Stimulated activated CD4-positive, alpha-beta T cell treated with anti-CD3 and anti-CD28 coated beads, TNF-alpha, amount 100 ng/mL, for 48 hours (primary cell): ENCODE measurements at places on chromosomes 12 and 14.

DNA sequence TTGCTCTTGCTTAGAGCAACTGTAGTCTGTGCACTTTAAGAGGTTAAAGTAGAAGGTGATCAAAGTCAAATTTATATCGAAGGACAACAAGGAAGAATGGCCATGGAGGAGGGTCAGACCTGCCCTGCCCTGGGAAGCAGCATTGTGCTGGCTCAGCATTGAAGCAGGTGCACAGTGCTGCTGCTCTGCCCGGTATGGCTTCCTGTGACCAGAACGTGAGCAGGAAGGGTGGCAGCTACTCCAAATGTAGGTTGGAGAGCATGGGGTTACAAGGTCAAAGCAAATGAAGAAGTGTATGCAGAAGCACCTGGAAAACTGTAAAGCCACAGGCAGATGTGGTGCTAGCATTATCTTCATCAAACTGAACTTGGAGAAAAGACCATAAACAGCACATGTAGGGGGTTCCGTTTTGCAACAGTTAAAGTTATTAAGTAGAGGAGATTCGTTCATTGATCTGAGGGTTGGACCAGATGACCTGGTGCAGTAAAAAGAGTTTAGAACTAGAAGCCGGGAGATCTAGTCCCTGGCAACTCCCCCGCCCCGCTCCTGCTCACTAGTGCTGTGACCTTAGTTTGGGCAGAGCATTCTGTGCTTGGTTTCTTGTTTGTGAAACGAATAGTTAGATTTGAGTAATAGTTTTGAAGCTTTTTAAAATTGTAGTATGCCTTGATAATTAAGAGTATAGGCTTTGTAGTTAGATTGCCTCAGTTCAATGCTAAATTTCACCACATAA lies 84.2 kb downstream of the SCN8A start:
- DNase-seq = no peak

- DNase-seq = no peak
These were observed 1.1 kb upstream of the PPP1R13B start for GRCh38 chr14:103848175-103849077.

DNA sequence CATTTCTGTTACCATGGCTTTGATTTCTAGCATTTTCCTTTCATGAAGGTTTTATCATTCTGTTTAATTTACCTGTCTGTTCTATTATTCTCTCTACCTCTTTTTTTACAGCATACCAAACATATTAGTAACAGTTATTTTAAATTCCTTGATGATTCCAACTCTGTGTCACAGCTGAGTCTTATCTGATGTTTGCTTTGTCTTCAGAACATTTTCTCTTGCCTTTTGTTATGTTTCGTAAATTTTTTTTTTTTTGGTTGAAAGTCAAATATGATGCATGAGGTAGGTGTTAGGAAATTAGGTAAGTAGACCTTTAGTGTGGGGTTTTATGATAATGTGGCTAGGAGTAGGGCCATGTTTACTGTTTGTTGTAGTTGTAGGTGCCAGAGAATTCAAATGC lies 496.4 kb downstream of the FOXG1 start:
- no peak for DNase-seq

- no peak for DNase-seq
These were observed 5.6 kb upstream of the PRPF39 start for GRCh38 chr14:45078323-45078722.

DNA sequence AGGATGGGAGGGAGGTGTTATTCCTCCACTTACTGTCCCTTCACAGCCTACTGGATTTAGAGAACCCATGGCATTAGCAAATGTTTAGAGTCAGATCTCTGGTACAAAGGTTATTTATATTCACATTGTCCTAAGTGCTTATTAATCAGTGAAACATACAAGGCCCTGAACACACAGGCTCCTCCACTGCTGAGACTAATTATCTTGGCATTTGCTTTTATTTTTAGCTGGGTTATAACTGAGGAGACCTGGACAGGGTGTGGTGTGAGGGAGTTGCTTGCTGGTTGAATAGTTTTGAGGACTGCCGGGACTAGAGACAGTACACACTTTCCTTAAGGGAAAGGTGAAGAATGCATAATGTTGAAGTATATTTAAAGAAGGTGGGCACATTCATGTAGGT lies 77.5 kb downstream of the FIGNL2 start:
- no peak for DNase-seq

GRCh38 chr12:56321027-56321426 lies 5.2 kb upstream of the CNPY2 start:
- DNase-seq = no peak

- no peak for DNase-seq
These were observed 1473.7 kb downstream of the AACS start for GRCh38 chr12:126538888-126539287.

DNA sequence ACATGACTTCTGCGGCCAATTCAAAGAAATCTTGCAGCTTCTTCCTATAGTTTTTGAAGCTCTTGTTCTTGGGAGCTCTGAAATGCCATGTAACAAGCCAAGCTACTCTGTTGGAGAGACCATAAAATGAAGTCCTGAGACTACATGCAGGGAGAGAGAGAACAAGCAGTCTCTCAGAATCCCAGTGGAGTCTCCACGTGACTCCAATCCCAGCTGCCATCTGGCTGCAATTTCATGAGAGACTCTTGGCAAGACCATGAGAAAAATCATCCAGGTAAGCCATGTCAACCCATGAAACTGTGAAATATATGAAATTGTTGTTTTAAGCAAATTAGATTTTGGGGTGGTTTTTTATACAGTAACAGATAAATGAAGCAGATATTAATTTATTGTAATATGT lies 54.4 kb downstream of the KLRG1 start:
- no peak for DNase-seq

GRCh38 chr12:131075194-131075593 lies 121.5 kb downstream of the ADGRD1 start:
- DNase-seq = no peak

- DNase-seq = no peak
These were observed 54.5 kb downstream of the PDZRN4 start for GRCh38 chr12:41242603-41243002.

- no peak for DNase-seq
These were observed 35.7 kb upstream of the EML1 start for GRCh38 chr14:99757331-99758070.

DNA sequence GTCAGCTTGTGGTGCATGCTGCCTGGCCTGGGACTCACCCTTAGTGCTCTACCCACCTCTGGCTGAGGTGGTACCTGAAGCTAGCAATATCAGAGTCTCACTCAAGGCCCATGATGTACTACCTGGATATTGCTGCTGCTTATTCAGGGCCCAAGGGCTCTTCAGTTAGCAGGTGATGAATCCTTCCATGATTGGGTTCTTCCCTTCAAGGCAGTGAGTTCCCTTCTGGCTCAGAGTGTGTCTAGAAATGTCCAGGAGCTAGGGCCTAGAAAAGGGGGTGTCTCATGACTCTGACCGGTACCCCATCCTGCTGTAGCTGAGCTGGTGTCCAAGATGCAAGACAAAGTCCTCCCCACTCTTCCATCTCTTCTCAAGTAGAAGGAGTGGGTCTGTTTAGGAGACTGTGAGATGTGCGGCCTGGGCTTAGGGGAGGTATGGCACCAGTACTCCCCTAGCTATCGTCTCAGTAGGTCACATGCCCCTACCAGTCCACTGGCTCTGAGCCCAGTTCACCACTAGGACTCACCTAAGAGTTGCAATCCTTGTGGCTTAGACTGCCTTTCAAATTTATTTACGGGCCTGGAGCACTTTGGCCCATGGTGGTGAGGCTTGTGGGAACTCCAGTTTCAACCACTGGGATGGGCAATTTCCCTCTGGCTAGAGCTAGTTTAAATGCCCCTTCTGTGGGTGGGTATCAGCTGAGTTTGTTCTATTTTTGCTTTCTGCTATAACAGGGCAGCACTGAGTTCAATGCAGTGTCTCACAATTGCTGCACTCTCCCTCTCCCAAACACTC lies 12.2 kb downstream of the PRORP start:
- DNase-seq = no peak
